CD4-positive, CD25-positive, alpha-beta regulatory T cell (primary cell): ENCODE measurements at places on chromosomes 7 and 10. TPM values are rescaled to one million over a fixed set of nuclear protein-coding genes. Genes with fewer than 3 reads are reported as not detected.

The CNTNAP2 gene
- not detected for total RNA-seq

GRCh38 chr7:73447121-73447733, 13.6 kb downstream of the FZD9 start:
- no peak for DNase-seq

GRCh38 chr7:27329909-27330308, 87.3 kb downstream of the EVX1 start:
- no peak for DNase-seq

- DNase-seq = no peak
Observed at GRCh38 chr10:116875897-116876296, 26.6 kb downstream of the ENO4 start.

GRCh38 chr10:90179696-90180407, 478.5 kb downstream of the KIF20B start:
- DNase-seq = no peak

The IFIT2 gene
- 10.0 TPM for total RNA-seq

DNA sequence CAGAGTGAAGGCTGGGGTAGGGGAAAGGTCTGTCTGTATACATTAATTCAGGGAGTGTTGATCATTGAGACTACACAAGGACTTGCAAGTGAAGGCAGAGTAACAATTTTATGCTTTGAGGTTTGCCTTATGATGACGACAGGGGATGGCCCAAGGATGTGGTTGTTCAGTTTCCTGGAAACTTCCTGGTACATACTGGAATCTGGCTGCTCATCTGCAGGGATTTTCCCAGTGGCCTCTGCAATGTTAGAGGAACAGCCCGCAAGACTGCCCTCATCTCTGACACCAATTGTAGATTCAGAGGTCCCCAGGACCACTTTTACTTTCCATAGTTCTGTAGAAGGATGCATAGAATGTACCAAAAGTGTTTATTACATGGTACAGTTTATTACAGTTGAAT, 189.6 kb downstream of the TMEM178B start:
- DNase-seq = peak; percentile 27

DNA sequence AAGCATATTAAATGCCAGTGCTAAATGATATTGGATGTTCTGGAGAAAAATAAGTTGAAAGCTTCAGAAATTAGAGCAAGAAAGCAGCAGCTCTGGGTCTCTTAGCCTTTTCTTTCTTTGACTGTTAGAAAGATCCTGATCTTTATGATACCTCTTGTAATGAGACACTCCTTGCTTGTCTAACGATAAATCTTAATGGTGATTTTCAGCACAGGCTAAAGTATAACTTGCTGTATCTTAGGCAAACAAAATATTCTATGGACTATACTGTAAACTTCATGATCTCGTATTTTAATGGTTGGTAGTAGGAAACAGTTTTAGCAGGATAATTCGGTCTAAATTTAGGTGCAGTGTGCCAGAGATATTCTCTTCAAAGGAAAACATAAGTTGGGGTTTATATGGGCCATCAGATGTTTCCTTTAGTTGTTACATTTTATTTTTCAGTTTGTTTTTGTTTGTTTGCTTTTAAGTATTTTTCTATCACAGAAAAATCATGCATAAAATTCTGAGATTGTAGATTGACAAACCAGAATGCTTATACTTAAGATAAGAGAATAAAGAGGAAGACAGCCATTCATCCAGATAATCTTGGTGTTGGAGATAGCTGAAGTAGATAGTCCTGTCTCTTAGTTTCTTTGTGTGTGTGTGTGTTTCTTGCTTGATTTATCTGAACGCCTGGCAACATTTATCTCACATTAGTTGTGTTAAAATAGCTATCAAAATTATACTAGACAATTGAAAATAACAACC, 4.7 kb downstream of the CASD1 start:
- DNase-seq = no peak
